Kasumi-1 (cell line): ENCODE measurements at places on chromosomes 3 and 15.

DNA sequence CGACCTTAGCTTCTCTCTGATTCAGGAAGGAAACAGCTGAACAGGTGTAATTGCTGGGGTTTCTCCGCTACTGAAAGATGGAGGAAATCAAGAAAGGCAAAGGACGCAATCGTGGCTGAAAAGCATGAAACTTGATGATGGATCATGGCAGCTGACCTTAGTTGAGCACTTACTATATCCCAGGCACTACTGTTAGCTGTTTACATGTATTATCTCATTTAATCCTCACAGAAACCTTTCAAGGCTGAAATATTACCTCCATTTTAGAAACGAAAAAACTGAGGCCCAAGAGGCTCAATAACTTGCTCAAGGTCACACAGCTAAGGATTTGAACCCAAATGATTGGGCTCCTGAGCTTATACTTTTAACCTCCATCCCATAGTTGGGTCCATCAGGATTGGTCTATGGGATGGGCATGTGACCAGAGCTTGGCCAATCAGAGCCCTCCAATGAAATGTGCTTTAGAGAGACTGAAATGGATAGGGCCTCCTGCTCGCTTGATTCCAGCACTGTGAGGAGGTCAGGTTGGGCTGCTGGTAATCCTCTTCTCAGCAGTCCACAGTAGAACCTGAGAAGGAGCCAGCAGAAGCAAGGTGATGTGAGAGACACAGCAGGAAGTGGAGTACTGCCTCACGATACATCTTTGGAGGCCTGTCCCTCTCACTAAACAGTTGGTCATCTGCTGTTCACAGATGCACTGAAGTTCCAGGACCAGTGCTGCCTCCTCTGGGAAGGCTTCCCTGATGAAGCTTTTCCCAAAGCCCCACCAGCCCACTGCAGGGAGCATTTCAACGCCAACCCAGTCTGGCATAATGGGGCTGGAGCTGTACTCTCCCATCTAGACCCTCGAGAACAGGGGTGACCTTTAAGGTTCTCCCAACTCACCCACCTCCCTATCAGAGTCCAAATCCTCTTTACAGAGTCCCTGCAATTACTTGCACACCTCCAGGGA is 10.4 kb downstream of the CLN6 start:
- no peak for DNase-seq

GRCh38 chr3:113223475-113224281 is 12.3 kb downstream of the BOC start:
- DNase-seq, result peak; percentile 78

GRCh38 chr3:24604215-24604614 is 109.6 kb upstream of the THRB start:
- no peak for DNase-seq

GRCh38 chr15:34964277-34964676 is 5.3 kb downstream of the AQR start:
- DNase-seq, result no peak

DNA sequence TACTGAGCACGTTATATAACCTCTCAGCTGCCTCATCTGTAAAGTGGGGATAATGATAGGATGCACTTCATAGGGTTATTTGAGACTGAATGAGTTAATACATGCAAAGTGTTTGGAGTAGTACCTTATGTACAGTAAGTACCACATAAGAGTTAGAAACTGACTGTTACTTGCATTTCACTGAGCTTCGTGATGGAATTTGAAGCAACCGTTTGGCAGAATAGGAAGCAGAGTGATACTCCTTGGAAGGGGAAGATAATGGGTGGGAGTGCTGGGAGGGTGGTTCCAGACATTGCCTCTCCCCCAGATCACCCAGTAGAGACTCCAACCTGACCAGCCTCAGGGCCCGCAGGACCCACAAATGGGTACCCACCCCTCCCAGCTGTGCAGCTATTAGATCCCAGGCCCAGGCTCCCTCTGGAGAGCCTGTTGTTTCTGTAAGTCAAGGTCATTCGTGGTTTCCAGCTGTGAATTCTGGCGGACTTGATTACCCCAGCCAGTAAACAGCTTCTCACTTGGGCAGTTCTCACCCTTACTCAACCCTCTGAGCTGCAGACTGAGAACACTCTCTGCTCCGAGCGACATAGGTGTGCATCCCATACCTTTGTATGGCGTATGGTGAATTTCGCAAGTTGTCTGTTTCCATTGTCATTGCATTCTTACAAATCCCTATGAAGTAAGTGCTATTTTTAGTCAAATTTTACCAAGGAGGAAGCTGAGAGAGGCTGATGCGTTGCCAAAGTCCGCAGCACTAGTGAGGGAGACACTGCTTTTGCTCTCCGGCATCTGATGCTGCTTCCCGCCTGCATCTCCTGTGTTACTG is 11.1 kb downstream of the ALPK3 start:
- DNase-seq, result no peak

DNA sequence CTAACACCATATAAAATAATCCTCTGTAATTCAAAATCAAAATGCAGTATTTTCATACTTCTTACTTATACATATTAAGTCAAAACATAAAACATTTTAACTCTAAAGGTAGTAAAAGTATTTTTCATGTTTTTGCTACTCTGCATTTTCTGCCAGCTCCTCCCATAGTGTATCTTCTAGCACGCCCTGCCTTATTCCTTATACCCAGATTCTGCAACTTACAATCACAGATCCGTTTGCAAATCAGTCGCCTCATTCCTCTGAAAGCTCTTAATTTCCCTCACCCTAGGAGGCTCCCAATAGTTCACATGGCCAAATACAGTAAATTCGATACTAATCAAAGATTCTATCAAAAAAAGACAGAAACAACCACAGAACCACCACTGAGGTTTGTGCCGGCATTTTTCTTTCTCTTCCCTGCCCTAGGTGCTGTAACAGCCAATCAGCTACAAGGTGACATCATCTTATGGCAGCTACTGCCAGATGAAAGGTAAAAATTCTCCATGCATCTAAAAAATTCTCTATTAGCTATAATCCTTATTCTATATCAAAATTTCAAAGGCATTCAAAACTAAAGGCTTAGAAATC is 72.9 kb downstream of the CLASP2 start:
- no peak for DNase-seq

GRCh38 chr3:66138336-66139313 is 82.2 kb upstream of the SLC25A26 start:
- DNase-seq, result peak; percentile 55

DNA sequence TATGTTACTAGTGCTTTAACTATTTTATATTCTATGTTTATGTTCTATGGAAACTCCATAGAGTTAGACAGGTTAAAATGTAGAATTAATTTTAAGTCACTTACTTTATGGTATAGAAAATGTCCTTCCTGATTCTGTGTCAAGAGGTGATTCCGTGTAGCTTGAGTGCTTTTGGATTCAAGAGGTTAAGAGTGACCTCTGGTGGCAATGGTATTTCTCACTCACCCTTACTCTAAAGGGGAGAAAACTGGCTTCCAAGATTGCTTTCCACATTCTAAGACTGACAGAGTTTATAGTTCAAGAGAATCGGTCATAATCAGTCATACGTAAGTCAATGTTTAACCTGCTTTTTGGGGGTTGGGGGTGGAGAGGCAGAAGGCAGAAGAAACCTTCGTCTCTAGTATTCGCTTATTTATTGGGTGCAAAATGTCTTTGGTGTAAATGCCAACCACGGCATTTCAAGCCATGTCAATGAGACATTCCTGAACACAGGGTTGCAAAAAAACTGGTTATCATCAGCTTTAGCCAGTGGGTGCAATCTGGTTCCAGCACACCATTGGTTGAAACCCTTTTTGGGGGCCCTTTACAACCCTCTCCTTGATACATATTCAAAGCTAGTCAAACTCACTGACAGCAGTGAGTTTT is 92.0 kb upstream of the VGLL3 start:
- peak; percentile 86 for DNase-seq

DNA sequence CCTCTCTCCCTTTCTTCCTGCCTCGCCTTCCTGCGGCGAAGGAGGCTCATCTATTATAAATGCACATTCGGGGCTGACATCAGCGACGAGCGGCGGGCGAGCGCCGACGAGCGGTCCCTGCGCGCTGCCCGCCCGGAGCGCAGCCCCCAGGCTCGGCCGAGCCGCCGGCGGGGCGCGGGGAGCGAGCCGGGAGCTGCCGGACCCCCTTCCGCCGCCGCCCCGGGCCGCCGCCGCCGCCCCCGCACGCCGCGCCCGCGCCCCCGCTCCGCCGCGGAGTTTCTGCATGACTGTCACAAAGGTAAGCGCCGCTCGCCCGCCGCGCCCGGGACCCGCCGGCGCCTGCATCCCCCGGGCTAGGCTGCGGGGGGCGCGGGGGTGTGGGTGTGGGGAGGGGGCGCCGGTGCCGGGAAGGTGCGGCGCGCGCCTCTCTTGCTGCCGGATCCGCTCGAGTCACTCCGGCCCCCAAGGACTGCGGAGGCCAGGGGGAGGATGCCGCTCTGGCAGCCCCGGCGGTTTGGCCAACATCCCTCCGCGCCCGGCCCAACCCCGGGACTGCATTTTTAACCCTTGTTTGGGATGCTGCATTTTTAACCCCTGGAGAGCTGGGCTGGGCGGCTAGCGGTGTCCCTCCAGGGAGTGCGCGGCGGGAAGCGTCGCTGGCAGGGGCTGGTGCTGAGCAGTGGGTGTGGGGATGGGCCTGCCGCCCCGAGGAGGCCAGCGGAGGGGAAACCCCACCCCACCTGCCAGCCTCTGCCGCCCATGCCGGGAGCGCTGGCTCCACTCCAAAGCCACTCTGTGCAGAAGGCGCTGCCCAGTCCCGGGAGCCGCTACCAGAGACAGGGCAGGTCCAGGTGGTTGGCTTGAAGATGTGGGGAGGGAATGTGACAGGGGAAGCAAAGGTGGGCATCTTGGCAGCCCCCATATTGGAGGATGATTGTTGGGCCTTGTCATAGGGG is at the start of gene CORO2B:
Gene CORO2B, plus strand, starts transcription at position 14 of the 956 bp plus-strand sequence. Its CDS starts 270 bp downstream, at position 284.
- peak; percentile 5 for DNase-seq

DNA sequence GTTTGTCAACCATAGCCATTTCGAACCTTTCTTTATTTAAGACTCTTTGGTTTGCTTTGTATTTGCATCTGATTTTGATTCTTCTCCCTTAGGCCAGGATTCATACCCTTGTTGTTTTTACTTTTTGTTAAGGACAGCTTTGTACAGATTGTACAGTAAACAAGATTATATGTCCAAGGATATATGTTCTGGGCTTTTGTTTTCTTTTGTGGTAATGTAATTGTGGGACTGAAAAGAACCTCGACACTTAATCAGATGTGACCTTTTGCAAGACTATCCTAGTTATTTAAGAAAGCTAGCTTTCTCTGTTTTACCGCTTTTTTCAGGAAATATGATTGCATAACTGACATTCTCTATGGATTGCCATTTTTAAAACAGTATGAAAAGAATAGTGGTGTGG is 67.0 kb upstream of the SAMMSON start:
- DNase-seq, result no peak

GRCh38 chr3:116342499-116342898 is 102.8 kb downstream of the LSAMP start:
- DNase-seq, result no peak

DNA sequence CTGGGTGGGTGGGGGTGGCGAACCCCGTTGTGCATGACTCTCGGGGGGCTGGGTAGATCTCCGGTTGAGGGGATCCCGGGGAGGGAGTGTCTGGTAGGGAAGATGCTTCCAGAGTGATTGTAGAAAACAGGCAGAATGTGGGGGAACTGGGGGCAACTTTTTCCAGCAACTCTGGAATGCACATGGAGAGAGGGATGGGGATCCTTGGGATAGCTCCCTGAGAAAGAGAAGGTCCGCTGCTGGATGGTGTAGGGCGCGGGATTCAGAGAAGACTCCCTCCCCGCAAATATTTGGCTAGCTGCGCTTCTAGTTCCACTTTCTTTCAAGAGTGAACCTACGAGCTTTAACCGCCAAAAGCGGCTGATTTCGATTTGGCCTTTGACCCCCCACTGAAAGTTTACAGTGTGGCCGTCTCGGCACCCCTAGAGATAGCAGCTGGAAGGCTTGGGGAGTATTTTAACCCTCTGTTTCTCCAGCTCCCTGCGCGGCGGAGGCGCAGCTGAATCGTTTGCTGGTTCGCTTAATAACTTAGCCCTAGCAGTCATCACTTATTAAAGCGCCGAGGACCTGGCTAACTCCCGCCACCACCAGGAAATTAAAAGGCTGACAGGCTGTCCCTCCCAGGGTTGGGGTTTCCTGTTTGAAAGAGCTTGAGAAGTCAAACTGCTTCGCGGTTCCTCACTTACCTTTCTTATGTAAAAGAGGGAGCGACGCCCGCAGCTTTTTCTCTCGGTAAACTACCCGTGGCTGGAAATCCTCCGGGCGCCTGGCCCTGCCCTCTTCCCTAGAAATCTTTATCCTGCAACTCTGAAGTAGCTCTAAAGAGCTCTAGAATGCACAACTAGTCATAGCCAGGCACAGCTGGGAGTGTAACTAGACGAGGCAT is 1.2 kb downstream of the PHLDB2 start:
- DNase-seq, result peak; percentile 59

- DNase-seq, result no peak
Measured at GRCh38 chr15:58361273-58361759, 70.5 kb upstream of the LIPC start.

GRCh38 chr15:101126618-101127505 is 125.0 kb downstream of the CHSY1 start:
- peak; percentile 87 for DNase-seq

DNA sequence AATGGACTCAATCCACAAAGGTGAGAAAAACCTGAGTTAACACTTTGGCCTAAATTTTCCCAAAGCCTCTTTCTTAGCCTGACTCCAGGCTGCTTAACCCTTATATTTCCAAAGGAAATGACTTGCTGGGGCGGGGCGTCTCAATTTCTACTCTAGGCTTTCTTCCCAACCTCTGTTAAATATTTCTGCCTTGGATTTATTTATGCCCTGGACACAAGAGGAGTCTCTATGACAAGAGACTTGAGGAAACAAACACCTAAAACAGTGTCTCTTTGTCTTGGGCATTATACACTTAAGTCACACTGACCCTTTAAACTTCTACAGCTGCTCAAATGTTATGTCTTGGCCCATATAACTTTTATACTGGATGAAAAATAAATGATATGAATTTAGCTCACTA is 28.3 kb upstream of the AP4E1 start:
- DNase-seq, result no peak

GRCh38 chr3:31671451-31671850 is 138.7 kb downstream of the STT3B start:
- DNase-seq, result no peak

DNA sequence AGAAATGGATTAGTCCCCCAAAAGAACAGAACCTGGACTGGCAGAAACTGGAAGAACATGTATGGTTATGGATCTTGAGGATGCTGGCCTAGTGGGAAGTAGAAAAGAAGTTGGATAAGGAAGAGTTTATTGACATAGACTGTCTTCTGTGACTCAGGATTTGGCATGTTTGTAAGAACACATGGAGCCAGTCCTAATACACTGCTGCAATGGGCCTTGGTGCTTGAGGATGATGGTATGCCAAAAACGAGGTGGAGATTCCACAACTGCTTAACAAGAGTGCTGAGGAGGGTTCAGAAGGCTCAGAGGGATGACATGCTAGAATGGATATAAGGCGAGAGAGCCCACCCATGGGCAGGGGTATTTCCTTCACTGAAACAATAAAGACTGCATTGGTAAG is 22.4 kb downstream of the LZTFL1 start:
- DNase-seq, result no peak
